Ecto neural progenitor cell (in vitro differentiated cells): ENCODE measurements at places on chromosomes 7 and 10.

GRCh38 chr7:13055732-13056368 lies 368.4 kb downstream of the ARL4A start:
- no peak for DNase-seq

DNA sequence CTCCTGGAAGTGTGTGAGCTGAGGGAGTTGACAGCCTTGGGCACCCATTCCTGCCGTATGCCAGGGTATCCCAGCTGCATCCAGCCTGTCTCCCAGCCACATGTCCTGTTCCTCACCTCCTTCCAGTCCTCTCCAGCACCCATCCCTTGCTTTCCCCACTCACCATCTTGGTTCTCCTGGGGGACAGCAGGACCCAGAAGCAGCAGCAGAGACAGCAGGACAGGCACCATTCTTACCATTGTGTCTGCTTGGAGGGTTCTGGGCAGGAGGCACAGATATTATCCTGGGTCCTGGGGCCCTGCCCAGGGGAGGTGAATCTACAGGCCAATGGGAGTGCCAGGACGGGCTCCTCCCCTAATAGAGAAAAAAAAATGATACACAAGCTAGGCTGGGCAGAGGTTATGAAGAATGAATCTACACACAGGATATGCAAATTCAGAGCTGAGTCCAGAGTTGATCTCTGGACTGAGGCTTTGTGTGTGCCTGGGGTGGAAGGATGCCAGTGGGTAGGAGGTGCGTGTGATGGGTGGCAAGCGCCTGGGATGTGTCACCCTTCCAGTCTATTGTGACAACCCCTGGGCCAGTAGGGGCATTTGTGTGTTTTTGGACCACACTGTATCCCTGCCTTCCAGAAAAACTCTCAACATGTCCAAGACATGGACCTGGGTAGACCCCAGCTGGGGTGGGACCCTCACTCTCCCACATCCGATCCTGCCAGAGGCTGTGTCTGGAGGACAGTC lies at the start of gene AZGP1:
Gene AZGP1 (minus strand): TSS at position 250 of the 740 bp plus-strand sequence. CDS start 11 bp downstream, at position 239.
- DNase-seq, result no peak

DNA sequence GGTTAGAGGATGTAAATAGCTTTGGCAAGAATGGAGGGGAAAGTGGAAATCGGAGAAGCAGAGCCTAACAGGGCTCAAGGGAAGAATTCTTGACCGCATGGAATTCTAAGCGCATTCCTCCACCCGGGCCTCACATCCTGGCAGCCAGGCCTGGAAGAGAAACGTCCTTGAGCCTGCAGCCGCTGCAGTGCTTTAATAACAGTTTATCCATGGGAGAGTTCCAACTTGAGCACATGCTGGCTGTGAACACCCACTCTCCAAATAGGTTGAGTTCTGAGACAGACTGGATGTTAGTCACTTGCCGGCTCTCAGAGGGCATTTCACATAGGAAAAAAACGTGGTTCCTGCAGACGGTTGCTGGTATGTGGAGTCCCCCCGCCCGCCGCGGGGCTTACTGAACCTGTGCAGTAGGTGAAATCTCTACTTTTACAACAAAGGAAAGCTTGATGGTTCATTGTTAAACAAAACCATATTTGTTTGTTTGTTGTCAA lies 61.4 kb upstream of the STEAP1B start:
- peak; percentile 62 for DNase-seq

DNA sequence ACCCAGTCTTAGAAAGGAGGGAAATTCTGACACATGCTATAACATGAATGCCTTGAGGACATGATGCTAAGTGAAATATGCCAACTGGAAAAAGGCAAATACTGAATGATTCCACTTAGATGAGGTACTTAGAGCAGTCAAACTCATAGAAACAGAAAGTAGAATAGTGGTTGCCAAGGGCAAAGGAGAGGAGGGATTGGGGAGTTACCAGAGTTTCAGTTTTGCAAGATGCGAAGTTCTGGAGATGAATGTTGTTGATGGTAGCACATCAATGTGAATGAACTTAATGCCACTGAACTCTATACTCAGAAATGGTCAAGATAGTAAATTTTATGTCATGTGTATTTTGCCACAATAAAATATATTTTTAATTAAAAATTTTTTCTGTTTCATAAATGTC lies 38.9 kb downstream of the DRGX start:
- DNase-seq, result no peak

DNA sequence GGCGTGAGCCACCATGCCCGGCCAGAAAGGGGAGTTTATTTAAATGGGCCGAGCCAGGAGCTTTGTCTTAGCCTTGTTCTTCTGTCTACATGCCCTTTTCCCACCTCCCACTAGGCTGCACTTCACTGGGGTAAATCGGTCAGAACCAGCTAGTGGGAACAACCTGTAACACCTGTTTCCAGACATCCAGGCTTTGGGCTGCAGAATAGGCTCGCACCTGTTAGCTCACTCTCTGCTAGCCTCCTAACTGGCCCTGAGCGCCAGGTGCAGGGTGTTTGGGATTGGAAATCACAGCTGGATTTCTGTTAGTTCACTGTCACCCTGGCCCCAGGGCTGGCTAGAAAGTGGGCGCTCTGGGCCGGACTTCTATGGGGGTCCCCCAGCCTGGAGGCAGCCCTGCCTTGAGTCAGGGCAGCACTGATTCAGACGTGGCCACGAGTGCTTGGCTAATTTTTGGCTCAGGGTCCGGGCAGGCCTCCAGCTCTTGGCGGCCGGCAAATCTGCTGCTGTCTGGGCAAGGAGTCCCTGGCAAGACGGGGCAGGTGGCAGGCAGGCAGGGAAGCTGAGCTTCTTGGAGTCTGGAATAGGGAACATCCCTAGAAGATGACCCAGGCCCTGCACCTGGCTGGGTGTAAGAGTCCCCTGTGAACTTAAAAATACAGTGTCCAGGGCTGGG lies 48.6 kb downstream of the GTF2IRD1 start:
- no peak for DNase-seq

DNA sequence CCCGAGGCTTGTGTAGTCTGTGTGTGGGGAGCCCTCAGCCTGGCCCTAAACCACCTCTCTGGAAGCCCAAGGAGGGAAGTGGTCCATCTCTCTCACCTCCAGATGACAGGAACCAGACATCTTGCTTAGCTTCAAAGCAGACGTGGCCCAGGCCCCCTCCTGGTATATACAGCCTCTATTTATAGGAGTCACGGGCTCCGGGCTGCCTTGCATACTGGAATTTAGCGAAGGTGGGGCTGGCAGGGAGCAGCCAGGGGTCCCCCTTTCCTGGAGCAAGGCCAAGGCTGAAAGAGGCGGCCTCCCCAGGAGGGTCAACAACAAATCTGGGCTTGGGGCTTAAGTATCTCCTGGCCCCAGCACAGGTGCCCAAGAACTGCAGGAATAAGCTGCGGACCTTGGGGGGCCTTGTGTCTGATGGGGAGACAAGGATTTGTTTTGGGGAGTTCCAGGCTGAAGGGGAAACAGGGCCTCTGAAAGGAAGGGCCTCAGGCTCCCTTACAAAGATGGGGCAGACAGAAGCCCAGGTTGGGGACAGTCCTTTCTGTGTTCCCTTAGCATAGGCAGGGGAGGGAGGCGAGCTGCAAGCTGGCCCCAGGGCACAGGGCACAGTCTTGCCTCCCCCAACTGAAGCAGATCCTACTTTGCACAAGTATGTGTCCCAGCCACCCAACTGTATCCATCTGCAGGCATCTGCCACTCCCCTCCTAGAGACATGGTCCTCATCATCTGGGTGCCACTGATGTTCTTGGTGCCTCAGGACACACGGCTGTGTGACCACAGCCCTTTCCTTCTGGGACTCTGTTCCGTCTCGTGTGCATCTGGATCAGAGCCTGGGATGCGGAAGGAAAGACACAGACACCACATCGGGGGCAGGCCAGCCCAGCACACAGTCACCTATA lies 11.9 kb downstream of the ZCCHC24 start:
- DNase-seq, result no peak

GRCh38 chr10:24174014-24174413 lies 34.9 kb upstream of the KIAA1217 start:
- DNase-seq, result no peak

DNA sequence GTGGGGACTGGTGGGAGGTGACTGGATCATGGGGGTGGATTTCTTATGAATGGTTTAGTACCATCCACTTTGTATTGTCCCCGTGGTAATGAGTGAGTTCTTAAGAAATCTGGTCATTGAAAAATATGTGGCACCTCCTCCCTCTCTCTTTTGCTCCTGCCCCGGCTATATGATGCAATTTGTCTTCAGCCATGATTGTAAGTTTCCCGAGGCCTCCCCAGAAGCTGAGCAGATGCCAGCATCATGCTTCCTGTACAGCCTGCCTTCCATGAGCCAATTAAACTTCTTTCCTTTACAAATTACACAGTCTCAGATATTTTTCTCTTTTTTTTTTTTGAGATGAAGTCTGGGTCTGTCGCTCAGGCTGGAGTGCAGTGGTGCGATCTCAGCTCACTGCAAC lies 2.6 kb upstream of the KDM7A start:
- DNase-seq, result no peak

DNA sequence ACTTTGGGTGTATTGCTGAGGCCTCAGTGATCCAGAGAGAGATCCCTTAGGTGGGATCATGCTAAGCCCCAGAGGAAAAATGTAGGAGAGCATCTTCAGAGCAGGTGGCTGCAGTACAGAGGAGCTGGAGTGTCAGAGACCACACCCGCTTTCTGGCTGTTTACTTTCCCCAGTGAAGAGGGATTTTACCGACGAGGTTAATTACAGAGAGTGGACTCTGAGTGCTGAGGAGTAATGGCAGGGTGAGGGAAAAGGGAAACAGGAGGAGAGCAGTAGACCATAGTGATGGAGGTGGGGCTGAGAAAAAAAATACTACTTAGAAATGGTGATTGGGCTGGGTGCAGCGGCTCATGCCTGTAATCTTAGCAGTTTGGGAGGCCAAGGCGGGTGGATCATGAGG lies 43.3 kb upstream of the HBP1 start:
- no peak for DNase-seq

DNA sequence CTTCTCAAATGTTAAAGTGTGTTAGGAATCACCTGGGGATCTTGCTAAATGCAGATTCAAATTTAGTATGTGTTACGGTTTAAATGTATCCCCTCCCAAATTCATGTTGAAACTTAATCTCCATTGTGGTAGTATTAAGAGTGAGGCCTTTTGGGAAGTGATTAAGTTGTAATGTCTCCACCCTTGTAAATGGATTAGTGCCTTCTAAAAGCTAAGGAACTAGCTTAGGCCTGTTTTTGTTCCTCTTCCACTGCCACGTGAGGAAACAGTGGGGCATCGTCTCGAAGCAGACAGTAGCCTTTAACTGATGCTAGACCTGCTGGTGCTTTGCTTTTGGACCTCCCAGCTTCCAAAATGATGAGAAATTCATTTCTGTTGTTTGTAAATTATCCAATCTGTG lies 52.3 kb upstream of the SEMA3D start:
- peak; percentile 47 for DNase-seq

DNA sequence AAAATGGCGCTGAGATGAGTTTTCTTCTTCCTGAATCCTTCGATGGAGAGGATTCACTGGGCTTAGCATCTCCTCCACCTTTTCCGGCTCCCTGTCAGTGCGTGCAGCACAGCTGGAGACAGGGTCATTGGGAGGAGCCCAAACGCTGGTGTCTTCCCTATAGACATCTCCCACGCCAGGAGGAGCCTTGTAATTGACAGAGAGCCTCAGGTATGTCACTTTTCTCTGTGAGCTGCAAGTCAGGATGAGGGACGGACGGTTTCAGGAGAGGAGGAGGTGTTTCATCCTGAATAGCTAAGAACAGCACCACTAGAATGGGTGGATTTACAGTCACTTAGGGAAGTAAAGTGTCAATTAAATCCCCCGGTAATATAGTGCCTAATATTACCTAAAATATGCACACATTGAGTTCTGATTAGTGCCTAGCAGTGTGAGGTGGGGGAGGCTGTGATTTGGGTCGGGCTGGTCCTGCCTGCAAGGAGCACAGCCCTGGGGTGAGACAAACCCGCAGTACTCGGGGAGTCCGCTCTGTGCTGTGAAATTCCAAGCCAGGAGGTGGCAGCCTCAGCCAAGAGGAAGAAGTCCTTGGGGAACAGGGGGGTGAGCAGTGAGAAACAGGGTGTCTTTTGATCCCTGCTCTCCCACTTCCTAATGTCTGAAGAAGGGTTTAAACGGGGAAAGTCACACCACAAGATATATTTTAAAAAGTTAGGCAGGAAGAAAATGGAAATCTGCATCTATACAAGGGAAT lies 28.2 kb downstream of the IL15RA start:
- peak; percentile 71 for DNase-seq

DNA sequence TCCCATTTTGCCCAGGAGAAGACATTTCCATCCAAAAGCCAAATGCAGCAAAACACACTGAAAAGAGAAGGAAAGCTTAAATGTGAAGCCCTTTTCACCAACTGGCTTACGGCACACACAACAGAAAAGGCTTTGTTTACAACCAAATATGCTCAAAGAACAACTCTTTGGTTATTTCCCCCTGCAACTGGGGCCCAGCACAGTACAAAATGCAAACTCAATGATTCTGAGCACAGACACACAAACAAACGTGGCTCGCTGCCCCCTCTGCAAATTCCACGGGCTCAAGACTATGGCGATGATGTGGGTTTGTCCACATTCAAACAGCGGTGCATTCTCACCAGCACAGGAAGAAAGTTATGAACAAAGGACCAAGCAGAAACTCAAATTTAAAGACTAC lies 5.3 kb downstream of the CPXM2 start:
- no peak for DNase-seq

DNA sequence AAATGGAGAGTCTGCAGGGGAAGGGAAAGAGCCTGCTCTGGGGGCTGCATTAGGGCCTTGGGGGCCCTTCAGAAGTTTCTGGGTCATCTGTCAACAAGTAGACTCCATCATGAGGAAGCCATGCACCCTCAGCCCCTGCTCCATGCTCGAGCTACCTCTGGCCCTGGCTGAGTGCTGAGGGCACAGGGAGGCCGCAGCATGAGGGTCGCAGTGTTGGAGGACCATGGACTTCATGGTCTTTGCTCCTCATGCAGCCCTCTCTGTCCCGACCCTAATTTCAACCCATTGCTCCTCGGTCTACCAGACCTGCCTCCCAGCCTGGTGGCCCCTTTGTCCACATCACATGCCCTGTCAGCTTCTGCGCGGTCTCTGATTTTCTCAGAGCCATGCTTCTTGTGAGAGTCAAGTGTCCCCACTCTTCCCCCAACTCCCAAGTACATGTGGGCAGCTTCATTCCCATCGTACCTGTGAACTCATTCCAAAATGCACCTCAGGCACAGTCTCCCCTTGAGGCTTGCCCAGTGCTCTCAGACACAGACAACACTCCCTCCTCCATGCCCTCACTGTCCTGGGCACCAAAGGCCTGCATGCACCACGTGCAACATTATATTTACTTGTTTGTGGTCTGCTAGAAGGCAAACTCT lies 14.7 kb downstream of the ZNF488 start:
- DNase-seq, result peak; percentile 23

GRCh38 chr10:43874984-43875383 lies 226.3 kb upstream of the ZNF32 start:
- DNase-seq, result no peak
